ENCODE measurements at places on chromosomes 3 and 15.

- DNase-seq = no peak
These were observed 21.9 kb downstream of the PIK3CB start for GRCh38 chr3:138812806-138813205.

DNA sequence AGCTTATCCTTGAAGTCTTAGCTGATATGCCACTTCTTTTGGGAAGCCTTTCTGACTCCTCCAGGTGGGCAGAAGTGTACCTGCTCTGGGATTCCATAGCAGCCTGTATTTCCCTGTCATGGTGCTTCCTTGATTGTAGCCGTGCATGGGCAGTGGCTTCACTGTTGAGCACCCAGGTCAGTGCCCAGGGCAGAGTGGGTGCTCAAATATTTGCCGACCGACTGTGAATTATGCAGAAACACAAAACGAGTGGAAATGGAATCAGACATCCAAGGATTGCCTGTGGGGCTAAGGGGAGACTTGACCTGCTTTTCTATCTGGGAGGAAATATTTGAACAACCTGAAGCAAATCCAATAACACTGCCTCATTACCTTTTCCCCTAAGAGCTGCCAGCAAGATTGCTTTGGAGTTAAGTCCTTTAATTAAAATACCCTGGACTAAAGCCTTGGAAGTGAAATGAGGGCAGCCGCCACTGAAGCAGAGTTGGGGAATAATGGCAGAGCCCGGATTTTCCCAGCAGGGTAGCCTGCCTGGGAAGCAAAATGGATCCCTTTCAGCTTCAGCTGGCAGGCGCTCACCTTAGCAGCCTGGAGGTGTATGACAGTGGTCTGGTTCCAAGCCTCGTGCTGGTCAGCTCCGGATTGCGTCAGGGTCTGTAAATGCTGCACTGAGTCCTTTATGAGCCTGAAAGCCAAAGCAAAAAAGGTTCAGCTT is 14.9 kb downstream of the ACOX2 start:
- DNase-seq = peak; percentile 97

GRCh38 chr3:73592154-73593144 is 32.3 kb downstream of the PDZRN3 start:
- DNase-seq = no peak

GRCh38 chr15:70227147-70227546 is 129.4 kb upstream of the TLE3 start:
- no peak for DNase-seq

GRCh38 chr15:63473749-63473998 is 30.7 kb upstream of the USP3 start:
- DNase-seq = no peak

- no peak for DNase-seq
These were observed 34.0 kb downstream of the MINDY4B start for GRCh38 chr3:150871192-150871591.

- no peak for DNase-seq
These were observed 72.0 kb downstream of the FAM43A start for GRCh38 chr3:194757647-194758061.

DNA sequence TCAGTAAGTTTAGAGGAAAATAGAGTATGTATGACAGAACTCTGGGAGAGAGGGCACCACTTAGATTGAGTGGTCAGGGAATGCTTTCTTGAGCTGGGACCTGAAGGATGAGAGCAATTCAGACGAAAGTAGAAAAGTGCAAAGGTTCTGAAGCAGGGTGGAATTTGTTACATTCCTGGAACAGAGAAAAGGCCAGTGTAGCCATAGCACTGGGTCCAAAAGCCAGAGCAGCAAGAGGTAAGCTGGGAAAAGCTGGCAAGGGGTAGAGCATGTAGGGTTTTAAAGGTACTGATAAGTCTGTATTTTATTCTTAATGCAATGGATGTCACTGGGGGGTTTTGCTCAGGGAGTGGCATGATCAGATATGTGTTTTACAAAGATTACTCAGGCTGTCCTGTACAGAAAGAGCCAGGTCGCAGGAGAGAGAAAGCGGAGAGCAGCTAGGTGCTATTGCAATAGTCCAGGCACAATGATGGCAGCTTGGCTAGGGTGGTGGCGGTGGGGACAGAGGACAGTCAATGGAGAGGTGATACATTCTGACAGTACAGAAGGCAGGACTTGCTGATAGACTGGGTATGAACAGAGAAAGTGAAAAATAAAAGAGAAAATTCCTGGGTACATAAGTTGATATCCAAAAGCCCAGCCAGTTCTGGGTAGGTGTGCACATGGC is 17.0 kb downstream of the FSTL1 start:
- DNase-seq = no peak

DNA sequence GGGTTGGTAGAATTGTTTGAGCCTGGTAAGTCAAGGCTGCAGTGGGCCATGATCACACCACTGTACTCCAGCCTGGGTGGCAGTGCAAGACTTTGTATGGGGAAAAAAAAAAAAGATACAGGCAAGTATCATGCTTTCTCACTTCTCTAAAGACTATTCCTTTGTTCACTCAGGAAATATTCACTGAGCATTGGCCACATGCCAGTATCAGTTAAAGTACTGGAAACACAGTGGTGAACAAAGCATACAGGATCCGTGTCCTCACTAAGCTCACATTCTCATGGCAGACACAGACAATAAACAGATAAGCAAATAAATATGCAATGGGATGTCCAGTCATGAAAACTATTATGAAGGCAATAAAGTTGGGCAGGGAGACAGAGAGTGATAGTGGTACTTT is 5.1 kb upstream of the MTHFS start:
- no peak for DNase-seq

- no peak for DNase-seq
These were observed 174.2 kb upstream of the SLC2A2 start for GRCh38 chr3:171200750-171201088.

GRCh38 chr3:105254154-105254553 is 112.6 kb upstream of the ALCAM start:
- DNase-seq = no peak

- DNase-seq = no peak
These were observed 1.9 kb downstream of the RTP4 start for GRCh38 chr3:187370051-187370450.

DNA sequence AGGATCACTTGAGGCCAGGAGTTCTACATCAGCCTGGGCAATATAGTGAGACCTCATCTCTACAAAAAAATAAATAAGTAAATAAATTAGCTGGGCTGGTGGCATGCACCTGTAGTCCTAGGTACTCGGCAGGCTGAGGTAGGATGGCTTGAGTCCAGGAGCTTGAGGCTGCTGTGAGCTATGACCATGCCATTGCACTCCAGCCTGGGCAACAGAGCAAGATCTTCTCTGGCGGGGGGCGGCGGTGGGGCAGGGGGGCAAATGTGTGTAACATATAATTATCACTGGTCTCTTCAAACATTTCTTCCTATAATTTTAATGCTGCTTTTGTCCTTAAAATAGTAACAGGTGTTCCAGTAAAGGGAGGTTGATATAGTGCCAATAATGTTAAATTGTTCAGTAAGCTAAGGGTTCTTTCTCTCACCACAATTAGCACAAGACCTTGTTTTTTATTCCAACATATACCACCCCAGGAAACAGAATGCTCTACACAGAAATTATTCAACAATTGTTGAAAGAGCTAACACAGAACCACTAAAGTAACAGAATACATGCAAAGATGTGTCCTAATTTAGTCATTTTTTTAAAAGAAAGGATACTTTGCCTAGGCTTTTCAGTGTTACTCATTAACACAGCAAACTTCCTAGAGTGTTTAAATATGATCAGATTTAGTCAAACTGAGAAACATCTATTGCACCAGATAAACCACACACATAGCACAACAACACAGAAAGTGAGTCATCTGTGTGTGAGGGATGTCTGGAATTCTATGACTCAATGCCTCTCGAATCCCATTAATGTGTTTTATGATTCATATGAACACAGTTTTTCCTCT is 29.1 kb downstream of the ANKRD28 start:
- DNase-seq = peak; percentile 60

GRCh38 chr3:31420311-31420710 is 112.4 kb upstream of the STT3B start:
- DNase-seq = no peak
